Kidney (tissue), 22 donors: ENCODE measurements at places on chromosomes 5 and 9. TPM values are rescaled to one million over a fixed set of nuclear protein-coding genes. Genes with fewer than 3 reads are reported as not detected.

The PCDHA1 gene
- not detected for polyA plus RNA-seq

The LCN9 gene
- polyA plus RNA-seq = not detected

The TPPP gene
- polyA plus RNA-seq = 5.8 TPM

The NUTM2G gene
- polyA plus RNA-seq = not detected

GRCh38 chr9:38018958-38019602, 49.9 kb downstream of the SHB start:
- DNase-seq = no peak

GRCh38 chr9:70789086-70789485, 332.3 kb downstream of the TRPM3 start:
- peak; percentile 55 for DNase-seq

GRCh38 chr5:43044181-43044914, 4.2 kb upstream of the ANXA2R start:
- no peak for DNase-seq

GRCh38 chr9:86402591-86402990, 48.4 kb upstream of the TUT7 start:
- DNase-seq = no peak

- no peak for DNase-seq
Measured at GRCh38 chr5:124583469-124584350, 162.7 kb downstream of the ZNF608 start.

DNA sequence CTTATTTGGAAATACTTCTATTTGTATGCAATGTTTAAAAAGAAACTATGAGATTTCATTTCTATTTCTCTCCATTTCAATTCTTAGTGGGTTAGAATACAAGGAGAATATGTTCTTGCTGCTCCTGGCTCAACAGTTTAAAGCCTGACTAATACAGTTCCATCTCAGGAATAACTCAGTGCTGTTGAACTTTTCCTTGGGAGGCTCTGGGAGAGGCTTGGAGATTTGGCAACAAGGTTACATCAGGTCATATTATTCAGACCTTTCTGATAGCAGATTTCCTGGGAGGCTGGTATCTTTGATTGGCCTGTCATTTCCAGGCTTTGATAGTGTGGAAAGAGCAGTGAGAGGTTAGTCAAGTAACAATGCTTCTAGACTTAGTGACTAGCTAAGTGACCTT, 481.7 kb upstream of the KLF4 start:
- no peak for DNase-seq

GRCh38 chr9:16121601-16122286, 568.9 kb downstream of the CCDC171 start:
- no peak for DNase-seq

DNA sequence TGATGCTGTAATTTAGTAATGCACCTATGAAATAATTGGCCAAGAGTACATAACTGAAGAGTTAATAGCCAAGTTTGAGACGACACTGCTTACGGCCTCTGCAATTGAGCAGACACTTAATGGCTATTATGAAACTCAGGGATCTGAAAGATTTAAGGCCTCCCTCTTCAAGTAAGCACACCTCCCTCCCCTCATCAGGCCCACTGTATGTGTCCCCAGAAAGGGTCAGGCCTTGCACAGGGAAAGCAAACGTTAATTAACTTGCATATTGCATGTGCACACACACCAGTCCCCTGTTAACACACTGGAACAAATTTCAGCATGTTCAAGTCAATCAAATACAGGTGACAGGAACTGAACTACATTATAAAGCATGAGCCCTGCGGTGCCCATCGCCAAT, 163.6 kb downstream of the SPOCK1 start:
- DNase-seq = peak; percentile 21

DNA sequence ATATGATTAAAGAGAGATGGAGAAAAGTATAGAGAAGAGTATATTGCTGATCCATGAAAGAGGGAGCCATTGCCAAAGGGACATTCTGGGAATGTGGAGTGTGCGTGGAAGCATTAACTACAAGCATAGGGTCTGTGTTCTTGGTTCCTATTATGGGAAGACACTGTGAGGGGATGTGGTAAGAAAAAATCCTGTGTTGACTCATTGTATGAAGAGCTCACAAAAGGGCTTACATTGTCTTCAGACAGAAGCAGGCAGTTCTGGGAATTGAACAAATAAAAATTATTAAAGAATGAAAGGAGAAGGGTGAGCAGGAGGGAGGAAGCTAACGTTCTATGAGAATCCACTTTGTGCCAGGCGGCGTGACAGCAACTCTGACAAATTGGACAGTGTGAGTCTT, 250.4 kb upstream of the CHD1 start:
- no peak for DNase-seq

DNA sequence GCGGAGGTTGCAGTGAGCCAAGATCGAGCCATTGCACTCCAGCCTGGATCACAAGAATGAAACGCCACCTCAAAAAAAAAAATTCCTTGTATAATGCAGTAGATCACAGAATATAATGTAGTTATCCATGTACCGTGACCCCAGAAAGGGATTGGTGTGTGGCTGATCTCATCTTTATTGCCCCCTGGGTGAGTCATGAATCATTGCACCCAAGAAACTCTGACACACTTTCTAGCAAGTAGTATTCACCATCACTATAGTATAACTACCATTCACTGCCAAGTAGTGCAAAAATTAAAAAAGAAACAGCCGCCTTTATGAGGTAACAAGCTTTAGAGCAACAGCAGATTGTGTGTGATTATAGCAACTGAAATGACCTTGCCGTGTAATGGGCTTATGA, 23.7 kb upstream of the ANKH start:
- DNase-seq = no peak

GRCh38 chr9:72361217-72361616, 3.8 kb downstream of the ZFAND5 start:
- DNase-seq = no peak

GRCh38 chr9:34456151-34456550, 2.2 kb downstream of the FAM219A start:
- DNase-seq = no peak
